Glutamatergic neuron (in vitro differentiated cells): ENCODE measurements at places on chromosomes 13 and 19. TPM values are rescaled to one million over a fixed set of nuclear protein-coding genes. Genes with fewer than 3 reads are reported as not detected.

KLHL1 gene
- not detected for total RNA-seq

ZNF560 gene
- not detected for total RNA-seq

UNC13A gene
- 79.7 TPM for total RNA-seq

LGALS7B gene
- not detected for total RNA-seq

CFAP97D2 gene
- not detected for total RNA-seq

CDX2 gene
- 1.1 TPM for total RNA-seq

PSG2 gene
- not detected for total RNA-seq

GTPBP3 gene
- 61.2 TPM for total RNA-seq

OVOL3 gene
- total RNA-seq = not detected

IGFL2 gene
- not detected for total RNA-seq

ZNF416 gene
- 11.2 TPM for total RNA-seq

CNN1 gene
- total RNA-seq = 2.3 TPM
